ENCODE measurements at places on chromosomes 6 and 20. TPM values are rescaled to one million over a fixed set of nuclear protein-coding genes. Genes with fewer than 3 reads are reported as not detected.

GRCh38 chr20:37387519-37388269 is 41.8 kb downstream of the SRC start:
- no peak overlapping the region for H3K27ac ChIP-seq
- H3K4me3 ChIP-seq = no peak overlapping the region
- H3K4me1 ChIP-seq = peaks cover 5% of the 10 kb centered on the region
- DNase-seq = no peak

- H3K27ac ChIP-seq = peak overlapping the region; percentile 87
Measured at GRCh38 chr6:157239671-157240058, 83.7 kb downstream of the TMEM242 start.

DNA sequence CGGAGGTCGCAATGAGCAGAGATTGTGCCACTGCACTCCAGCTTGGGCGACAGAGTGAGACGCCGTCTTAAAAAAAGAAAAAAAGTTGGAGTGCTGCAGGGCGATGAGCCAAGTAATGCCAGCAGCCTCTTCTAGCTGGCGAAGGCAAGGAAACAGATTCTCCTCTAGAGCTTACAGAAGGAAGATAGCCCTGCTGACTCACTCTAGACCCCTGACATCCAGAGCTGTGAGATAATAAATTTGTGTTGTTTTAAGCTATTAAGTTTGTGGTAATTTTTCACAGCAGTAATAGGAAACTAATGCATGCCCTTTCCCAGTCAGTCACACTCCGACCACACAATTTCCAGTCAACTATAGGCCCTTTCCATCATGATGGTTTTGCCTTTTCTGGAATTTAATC is 16.4 kb downstream of the PRSS16 start:
- H3K36me3 ChIP-seq = no peaks in the 10 kb centered on the region
- H3K27me3 ChIP-seq = peaks cover 59% of the 10 kb centered on the region
- no peak for DNase-seq
- H3K27ac ChIP-seq = no peak overlapping the region

- no peak for DNase-seq
- no peaks in the 10 kb centered on the region for H3K36me3 ChIP-seq
- H3K4me3 ChIP-seq = no peak overlapping the region
- H3K4me1 ChIP-seq = no peaks in the 10 kb centered on the region
Measured at GRCh38 chr6:52718550-52718949, 44.7 kb downstream of the GSTA2 start.

- no peaks in the 10 kb centered on the region for H3K4me1 ChIP-seq
- no peak for DNase-seq
- no peaks in the 10 kb centered on the region for H3K27me3 ChIP-seq
- H3K4me3 ChIP-seq = no peak overlapping the region
Measured at GRCh38 chr6:37209461-37210205, 39.7 kb downstream of the PIM1 start.

DNA sequence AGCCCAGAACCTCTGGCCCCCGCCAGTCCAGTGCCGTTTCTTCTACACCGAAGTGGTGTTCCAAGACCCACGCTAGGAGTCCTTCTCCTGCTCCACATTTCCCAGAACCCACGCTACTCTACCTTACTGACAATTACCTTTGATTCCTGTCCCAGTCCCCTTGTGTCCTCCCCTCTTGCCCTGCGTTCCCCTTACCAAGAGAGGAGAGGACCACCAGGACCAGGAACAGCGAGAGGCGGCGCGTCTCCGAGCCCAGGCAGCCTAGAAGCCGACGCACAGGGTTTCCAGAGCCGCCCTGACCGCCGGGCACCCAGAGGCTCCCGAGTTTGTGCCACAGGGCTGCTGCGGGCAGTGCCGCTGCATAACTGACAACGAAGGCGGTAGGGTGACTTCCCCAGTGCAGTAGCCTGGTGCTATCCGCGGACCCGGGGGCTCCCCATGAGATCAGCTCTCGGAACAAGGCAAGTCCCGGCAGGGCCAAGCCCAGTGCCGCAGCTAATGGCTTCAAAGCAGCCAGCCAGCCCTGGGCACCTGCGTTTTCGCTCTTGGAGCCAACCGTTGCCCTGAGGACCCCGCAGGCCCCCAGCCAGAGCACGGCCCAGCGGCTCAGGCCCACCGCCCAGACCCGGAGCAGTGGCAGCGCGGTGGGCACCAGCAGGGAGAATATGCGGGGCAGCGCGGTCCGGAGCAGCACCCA is 512 bp downstream of the TAP1 start:
- peaks cover 7% of the 10 kb centered on the region for H3K4me1 ChIP-seq
- peak overlapping the region; percentile 61 for H3K4me3 ChIP-seq
- H3K27ac ChIP-seq = peak overlapping the region; percentile 99
- DNase-seq = peak; percentile 50
- H3K36me3 ChIP-seq = no peaks in the 10 kb centered on the region
- H3K27me3 ChIP-seq = no peaks in the 10 kb centered on the region

- H3K4me1 ChIP-seq = peaks cover 7% of the 10 kb centered on the region
- no peaks in the 10 kb centered on the region for H3K27me3 ChIP-seq
- peak overlapping the region; percentile 87 for H3K27ac ChIP-seq
- H3K36me3 ChIP-seq = no peaks in the 10 kb centered on the region
- H3K4me3 ChIP-seq = peak overlapping the region; percentile 92
- DNase-seq = peak; percentile 27
Measured at GRCh38 chr6:42978487-42978838, 518 bp downstream of the PEX6 start.

DNA sequence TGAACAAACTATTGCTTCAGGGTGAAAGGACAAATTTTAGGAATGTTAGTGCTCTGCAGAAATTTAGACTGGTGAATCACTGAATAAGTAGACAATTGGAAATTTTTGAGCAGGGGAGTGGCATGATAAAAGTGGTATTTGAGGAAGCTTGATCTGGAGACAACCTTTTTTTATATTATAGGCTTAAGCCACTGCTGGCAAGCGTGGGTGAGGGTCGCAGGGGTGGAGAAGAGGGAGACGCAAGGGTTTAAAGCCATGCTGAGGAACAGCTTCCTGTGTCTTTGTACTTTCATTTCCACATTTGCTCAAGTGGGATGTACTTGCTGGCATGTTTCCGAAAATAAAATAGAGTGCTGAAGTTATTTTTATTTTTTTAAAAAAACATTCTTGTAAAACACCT is 23.7 kb downstream of the NCOA7 start:
- no peaks in the 10 kb centered on the region for H3K4me1 ChIP-seq
- no peak overlapping the region for H3K4me3 ChIP-seq
- no peaks in the 10 kb centered on the region for H3K36me3 ChIP-seq
- peak overlapping the region; percentile 24 for H3K27ac ChIP-seq
- no peak for DNase-seq

DNA sequence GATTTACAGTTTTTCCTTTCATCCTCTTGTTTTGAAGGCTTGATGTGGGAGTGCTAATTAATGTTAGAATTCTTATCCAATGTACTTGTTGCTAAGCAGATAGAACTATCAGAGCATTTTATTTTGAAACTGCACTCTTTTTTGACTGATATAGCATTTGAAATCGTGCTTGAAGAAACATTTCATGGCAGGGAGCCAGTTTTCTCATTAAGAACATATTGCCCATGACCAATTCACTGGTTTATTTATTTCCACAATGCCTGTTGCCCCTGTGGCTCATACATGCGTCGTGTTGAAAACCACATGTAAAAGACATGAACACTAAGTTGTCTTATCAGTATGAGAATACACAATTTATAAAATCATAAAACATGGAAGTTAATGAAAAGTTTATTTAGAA is 479.7 kb upstream of the FLRT3 start:
- H3K4me3 ChIP-seq = no peak overlapping the region
- H3K27ac ChIP-seq = no peak overlapping the region
- no peaks in the 10 kb centered on the region for H3K36me3 ChIP-seq
- no peak for DNase-seq

GRCh38 chr6:163438298-163438939 is 23.9 kb downstream of the QKI start:
- DNase-seq = no peak
- no peaks in the 10 kb centered on the region for H3K27me3 ChIP-seq
- H3K27ac ChIP-seq = no peak overlapping the region
- H3K4me1 ChIP-seq = no peaks in the 10 kb centered on the region
- no peak overlapping the region for H3K4me3 ChIP-seq

- H3K4me3 ChIP-seq = no peak overlapping the region
- H3K27me3 ChIP-seq = no peaks in the 10 kb centered on the region
- H3K36me3 ChIP-seq = no peaks in the 10 kb centered on the region
- DNase-seq = no peak
- H3K27ac ChIP-seq = no peak overlapping the region
- H3K4me1 ChIP-seq = no peaks in the 10 kb centered on the region
Measured at GRCh38 chr6:114862819-114863218, 520.0 kb upstream of the HS3ST5 start.

BPIFA1 gene
- total RNA-seq = not detected

NELFE gene
- total RNA-seq = 32.5 TPM

LPA gene
- total RNA-seq = 0.24 TPM

CALHM6 gene
- not detected for total RNA-seq

CYB5R4 gene
- total RNA-seq = 9.3 TPM
